ENCODE measurements at places on chromosomes 12 and 14.

- no peak for DNase-seq
- no peaks in the 10 kb centered on the region for H3K36me3 ChIP-seq
- H3K27me3 ChIP-seq: no peaks in the 10 kb centered on the region
- H3K4me1 ChIP-seq: peaks cover 28% of the 10 kb centered on the region
Observed at GRCh38 chr12:50402264-50403000, 1.7 kb downstream of the LARP4 start.

GRCh38 chr14:95211721-95212504 is 54.6 kb upstream of the DICER1 start:
- H3K27me3 ChIP-seq: peaks cover 20% of the 10 kb centered on the region
- H3K4me1 ChIP-seq: no peaks in the 10 kb centered on the region
- DNase-seq: no peak
- peaks cover 15% of the 10 kb centered on the region for H3K36me3 ChIP-seq
- no peak overlapping the region for H3K27ac ChIP-seq
- no peak overlapping the region for H3K4me3 ChIP-seq

DNA sequence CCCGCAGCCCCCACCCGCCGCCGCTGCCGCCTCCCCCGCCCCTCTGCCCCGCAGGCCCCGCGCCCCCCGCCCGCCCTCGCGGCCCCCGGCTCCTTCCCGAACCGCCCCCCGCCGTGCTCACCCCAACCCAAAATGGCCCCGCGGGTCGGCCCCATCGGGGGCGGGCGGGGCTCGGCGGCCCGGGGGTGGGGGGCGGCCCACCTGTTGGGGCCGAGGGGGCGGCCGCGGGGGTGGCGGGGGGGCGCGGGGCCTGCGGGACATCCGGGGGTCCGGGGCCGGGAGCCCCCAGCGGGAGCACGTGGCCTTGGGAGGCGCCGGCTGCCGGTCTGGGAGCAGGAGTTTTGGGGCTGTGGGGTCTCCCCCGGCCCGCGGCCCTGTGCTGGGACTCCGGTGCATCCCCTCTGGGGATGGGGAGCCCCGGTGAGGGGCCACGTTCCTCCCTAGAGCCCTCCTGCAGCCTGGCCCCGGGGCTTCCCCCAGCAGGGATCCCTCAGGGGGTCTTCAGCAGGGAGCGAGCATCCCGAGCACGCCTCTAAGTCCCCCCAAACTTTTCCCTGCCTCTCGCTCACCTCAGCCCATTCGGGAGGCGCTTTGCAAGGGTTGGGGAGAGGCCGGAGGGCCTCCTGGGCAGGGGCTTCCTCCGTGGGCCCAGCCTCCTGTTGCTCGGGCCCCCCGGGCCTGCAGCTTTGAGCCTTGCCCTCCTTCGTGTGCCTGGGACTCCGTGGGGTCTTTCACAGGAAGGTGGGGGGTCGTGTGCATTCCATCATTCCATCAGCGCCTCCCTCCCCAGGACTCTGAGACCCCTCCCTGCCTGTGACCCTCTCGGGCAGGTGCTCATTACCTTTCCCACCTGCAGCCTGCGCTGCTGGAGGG is 710 bp downstream of the MTA1 start:
- no peaks in the 10 kb centered on the region for H3K36me3 ChIP-seq
- no peaks in the 10 kb centered on the region for H3K27me3 ChIP-seq
- peak overlapping the region; percentile 72 for H3K27ac ChIP-seq
- H3K4me3 ChIP-seq: peak overlapping the region; percentile 70

DNA sequence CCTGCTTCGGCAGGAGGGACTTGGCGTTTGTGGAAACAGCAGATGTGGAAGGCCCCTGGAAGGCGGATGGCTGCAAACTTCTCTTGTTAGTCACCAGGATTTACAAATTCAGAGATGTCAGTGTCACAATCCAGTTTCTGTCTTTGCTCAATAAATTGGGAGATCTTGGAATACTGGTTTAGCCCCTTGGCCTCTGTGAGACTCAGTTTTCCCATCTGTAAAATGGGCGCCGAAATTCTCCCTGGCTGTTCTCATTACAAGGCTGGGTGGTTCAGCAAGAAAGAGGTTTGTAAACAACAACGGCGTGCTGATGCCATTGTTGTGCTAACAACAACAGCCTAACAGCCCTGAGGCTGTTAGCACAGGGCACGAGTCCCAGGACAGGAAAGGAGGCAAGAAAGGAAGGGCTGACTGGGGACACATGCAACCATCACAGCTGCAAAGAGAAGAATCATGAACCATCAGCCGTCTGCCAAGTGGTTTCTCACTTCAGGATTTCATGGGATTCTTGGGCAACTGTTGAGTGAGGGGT is 127.5 kb downstream of the AACS start:
- H3K4me1 ChIP-seq: peaks cover 8% of the 10 kb centered on the region
- H3K27me3 ChIP-seq: no peaks in the 10 kb centered on the region
- DNase-seq: no peak
- no peak overlapping the region for H3K4me3 ChIP-seq
- no peak overlapping the region for H3K27ac ChIP-seq

DNA sequence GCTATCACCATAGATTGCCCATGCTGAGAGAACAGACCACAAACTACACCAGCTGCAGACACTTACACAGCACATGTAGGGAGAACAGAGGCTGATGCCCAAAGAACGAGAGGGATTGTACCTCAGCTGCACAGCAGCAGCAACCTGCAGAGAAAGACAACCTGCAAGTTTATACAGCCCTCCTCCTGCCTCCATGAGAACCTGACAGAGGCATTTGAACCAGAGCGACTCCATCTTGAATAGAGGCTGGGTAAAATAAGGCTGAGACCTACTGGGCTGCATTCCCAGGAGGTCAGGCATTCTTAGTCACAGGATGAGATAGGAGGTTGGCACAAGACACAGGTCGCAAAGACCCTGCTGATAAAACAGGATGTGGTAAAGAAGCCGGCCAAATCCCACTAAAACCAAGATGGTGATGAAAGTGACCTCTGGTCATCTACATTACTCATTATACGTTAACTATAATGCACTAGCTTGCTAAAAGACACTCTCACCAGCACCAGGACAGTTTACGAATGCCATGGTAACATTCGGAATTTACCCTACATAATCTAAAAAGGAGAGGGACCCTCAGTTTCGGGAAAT is 262.4 kb upstream of the HMGA2 start:
- DNase-seq: no peak
- H3K4me1 ChIP-seq: peaks cover 29% of the 10 kb centered on the region
- H3K27ac ChIP-seq: no peak overlapping the region
- H3K27me3 ChIP-seq: no peaks in the 10 kb centered on the region
- no peaks in the 10 kb centered on the region for H3K36me3 ChIP-seq

DNA sequence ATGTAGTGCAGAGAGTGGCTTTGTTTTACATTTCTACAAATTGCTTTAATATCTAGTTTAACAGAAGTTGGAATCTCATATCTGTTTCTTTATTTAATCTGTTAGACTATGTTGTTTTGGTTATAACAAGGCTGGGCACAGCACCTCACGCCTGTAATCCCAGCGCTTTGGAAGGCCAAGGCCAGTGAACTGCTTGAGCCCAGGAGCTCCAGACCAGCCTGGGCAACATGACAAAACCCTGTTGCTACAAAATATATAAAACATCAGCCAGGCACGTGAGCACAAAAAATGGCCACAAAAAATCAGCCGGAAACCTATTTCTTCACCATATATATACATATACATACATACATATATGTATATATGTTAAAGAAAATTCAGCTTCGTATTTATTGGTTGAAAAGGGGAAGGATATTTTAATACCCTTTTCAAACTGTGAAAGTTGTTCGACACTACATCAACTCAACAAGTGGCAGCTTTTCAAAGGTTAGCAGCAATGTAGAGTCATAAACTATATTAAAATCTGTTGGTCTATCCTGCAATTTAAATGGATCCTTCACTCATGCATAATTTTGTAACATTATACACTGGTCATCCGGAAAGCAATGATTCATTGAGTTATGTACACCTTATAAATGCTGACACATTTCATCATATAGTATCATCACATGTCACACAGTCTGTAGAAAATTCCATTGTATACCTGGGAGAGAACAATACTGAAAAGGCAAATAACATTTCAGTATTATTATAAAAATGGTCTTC is 7.1 kb downstream of the NR2C1 start:
- no peak for DNase-seq
- no peaks in the 10 kb centered on the region for H3K27me3 ChIP-seq
- H3K4me3 ChIP-seq: no peak overlapping the region

DNA sequence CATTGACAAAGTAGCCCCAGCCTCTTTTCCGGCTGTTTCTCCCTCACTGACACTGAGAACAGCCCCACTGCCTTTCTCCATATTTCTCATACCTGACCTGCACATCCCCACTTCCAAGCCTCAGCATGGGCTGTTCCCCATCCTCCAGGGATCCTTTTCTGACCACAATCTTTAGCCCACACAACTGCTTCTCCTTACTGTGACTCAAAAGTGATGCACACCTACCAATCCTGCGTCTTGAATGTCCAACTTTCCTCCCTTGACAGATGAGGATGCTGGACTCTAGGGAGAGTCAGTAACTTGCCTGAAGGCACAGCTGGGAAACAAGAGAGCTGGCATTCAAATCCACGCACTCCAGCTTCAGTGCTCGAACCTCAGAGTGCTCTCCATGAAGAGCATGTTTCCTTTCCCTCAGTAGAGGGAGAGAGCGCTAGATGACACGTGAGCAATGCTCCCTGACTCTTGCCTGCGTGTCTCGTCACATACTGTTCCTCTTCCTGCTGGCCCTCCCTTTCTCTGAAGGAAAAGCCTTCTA is 75.6 kb downstream of the NTF3 start:
- H3K27me3 ChIP-seq: no peaks in the 10 kb centered on the region
- no peak overlapping the region for H3K4me3 ChIP-seq
- H3K27ac ChIP-seq: no peak overlapping the region
- peaks cover 7% of the 10 kb centered on the region for H3K4me1 ChIP-seq

DNA sequence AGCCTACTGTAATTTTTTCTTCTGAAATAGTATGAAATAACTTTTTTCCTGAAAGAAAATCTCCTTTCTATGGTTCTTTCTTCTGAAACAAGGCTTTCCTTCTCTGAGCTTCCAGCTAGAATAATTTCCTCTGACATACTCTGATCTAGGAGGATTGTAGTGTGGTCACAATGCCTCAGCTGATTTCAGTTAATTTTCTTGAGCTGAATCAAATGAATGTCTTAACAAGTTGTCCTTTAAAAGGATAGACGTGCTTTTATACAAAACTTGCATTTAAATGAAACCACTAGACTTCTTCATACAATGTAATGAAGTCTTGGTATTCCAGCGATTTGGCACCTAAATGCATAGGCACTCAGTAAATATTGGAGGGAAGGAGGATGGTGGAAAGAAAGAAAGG is 94.4 kb downstream of the BICD1 start:
- no peaks in the 10 kb centered on the region for H3K4me1 ChIP-seq
- no peak overlapping the region for H3K27ac ChIP-seq
- no peak overlapping the region for H3K4me3 ChIP-seq
- no peak for DNase-seq
- H3K27me3 ChIP-seq: no peaks in the 10 kb centered on the region

- peaks cover 8% of the 10 kb centered on the region for H3K36me3 ChIP-seq
- no peak overlapping the region for H3K27ac ChIP-seq
- peaks cover under 1% of the 10 kb centered on the region for H3K4me1 ChIP-seq
- no peak overlapping the region for H3K4me3 ChIP-seq
Observed at GRCh38 chr12:2588345-2588744, 206.4 kb upstream of the FKBP4 start.

GRCh38 chr14:77980475-77981321 is 180.8 kb downstream of the ADCK1 start:
- no peaks in the 10 kb centered on the region for H3K4me1 ChIP-seq
- H3K36me3 ChIP-seq: no peaks in the 10 kb centered on the region
- H3K27me3 ChIP-seq: peaks cover 37% of the 10 kb centered on the region
- H3K4me3 ChIP-seq: peak overlapping the region; percentile 58

- no peak overlapping the region for H3K4me3 ChIP-seq
- no peak for DNase-seq
- no peaks in the 10 kb centered on the region for H3K27me3 ChIP-seq
- no peaks in the 10 kb centered on the region for H3K4me1 ChIP-seq
Observed at GRCh38 chr12:129635021-129635685, 268.7 kb downstream of the TMEM132D start.

DNA sequence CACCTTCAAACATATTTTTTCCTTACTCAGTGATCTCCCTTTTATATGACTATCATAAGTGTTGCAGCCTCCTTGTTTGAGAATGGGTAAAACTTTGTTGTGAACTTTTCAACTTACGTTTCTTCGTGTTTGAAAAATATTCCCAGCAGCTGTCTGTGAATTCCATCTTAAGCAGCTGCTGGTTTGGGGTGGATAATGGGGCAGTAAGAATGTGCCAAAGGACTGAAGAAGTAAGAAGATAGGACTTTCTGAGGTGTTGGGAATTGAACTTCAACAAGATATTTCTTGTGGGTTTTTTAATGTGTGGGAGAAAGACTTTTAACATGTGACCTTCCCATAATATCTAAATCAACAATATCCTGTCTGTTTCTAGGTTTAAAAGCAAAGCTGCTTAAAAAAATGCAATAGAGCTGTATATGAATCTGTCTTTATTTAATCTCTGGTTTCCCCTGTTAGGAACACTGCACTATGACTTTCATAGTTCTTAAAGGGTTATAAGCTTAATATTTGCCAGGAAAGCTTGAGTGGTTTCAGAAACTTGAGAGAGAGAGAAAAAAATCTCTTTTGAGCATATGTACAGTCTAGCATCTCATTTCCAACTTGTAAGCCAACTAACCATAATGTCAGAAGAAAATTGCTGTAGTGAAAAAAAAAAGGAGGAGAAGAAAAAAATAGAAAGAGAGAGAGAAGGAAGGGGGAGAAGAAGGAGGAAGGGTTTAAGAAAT is 1659.2 kb upstream of the FLRT2 start:
- no peaks in the 10 kb centered on the region for H3K36me3 ChIP-seq
- no peak for DNase-seq
- H3K27ac ChIP-seq: no peak overlapping the region
- no peaks in the 10 kb centered on the region for H3K27me3 ChIP-seq

DNA sequence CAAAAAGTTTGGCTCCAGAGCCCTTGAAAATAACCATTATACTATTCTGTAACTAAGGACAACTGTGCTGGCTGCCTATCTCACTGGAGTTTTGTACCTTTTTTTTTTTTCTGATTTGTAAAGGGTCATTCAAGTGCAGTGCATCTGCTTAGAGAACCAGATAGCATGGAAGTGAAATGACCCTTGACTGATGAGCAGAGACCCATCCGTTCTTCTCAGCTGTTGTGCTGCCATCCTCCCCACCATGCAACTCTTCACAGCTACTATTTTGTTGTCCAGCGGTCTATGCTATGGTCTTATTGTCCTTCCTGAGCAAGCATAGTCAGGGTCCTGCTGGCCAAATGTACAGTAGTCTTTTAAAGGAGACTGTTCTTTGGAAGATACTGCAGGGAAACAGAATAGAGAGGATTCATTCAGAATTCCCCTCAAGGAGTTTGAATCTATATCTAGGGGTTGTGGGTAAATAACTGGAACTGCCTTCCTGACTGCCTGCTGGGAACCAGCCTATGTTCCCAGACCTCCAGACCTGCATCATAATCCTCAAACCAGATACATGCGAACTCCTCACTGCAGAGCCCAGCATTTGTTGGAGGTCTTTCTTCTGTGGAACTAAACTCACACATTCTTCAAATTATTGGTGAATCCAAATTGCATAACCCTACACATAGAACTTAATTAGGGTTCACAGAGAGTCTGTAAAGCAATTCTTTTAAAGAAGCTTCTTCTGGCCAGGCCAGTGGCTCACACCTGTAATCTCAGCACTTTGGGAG is 41.1 kb downstream of the GPR19 start:
- no peak overlapping the region for H3K27ac ChIP-seq
- no peaks in the 10 kb centered on the region for H3K27me3 ChIP-seq
- no peak overlapping the region for H3K4me3 ChIP-seq
- no peaks in the 10 kb centered on the region for H3K36me3 ChIP-seq
- no peak for DNase-seq
- H3K4me1 ChIP-seq: no peaks in the 10 kb centered on the region

All from heart right ventricle (tissue), 16 donors.